ENCODE measurements at places on chromosomes 2 and 18. TPM values are rescaled to one million over a fixed set of nuclear protein-coding genes. Genes with fewer than 3 reads are reported as not detected.
A peak's percentile ranks its signal among the peaks of the same experiment; 100 is the strongest.

The ELOA2 gene
- total RNA-seq, result not detected

GRCh38 chr18:6060149-6060548 lies 164.8 kb upstream of the TMEM200C start:
- DNase-seq, result no peak

- DNase-seq, result no peak
Observed at GRCh38 chr2:8376603-8377410, 305.0 kb upstream of the ID2 start.

GRCh38 chr2:213934560-213934959 lies 476.3 kb upstream of the VWC2L start:
- DNase-seq, result peak; percentile 12

GRCh38 chr2:96111823-96112500 lies 4.4 kb downstream of the ADRA2B start:
- no peak for DNase-seq

The TUBB8B gene
- 0.14 TPM for total RNA-seq

DNA sequence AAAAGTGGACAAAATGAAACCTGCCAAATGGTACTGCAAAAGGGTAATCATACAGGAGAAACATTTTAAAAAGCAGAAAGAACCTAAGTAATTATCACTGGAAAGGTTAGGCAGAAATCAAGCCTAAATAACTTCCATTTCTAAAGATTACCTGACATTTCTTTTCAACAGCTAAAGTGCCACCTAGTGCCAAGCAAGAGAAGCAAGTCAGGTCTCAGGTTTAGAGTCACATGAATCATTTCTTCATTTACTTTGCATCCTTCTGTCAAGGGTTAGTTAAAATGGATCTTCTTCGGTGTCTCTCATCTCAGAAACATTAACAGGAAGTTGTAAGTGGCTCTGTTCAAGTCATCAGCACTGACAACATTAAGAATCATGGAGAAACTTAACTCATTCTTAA lies 90.3 kb downstream of the AKAIN1 start:
- DNase-seq, result no peak

DNA sequence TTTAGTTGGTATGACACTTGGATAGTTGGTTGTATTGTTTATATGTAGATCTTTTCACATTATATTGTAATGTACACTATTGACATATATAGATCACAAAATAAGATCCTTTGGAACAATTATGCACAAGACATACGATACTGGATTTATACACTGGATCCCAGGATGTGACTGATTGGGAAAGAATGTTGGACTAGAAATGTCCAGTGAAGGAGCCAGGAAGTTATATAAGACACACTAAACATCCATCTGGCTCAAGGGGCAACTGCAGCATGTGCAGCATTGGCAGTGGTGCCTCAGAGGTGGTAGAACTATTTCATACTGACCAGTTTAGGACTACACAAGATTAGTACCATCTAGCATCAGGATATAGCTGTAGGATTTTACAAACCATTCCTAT lies 104.9 kb downstream of the TRABD2A start:
- no peak for DNase-seq

DNA sequence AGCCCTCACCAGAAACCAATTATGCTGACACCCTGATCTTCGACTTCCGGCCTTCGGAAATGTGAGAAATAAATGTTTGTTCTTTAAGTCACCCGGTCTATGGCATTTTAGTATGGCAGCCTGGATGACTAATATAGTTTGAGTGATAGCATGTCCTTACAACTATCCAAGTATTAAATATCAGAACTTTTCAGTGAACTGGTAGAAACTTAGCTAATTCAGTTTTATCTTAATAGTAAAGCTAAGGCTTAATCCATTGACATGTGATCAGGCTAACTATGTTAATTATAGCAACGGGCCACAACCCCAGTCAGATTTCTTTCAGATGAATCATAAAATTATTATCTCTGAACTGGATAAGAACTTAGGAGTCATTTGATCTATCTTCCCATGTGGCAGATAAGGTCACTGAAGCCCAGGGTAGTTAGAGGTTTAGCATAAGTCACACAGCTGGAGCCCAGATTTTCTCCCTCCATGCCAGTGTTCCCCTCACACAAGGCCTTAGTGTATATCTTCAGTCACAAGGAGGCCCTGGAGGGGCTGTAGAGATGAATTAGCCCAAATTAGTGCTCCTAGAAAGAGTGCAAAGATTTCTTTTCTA lies 40.7 kb upstream of the UPP2 start:
- DNase-seq, result no peak

DNA sequence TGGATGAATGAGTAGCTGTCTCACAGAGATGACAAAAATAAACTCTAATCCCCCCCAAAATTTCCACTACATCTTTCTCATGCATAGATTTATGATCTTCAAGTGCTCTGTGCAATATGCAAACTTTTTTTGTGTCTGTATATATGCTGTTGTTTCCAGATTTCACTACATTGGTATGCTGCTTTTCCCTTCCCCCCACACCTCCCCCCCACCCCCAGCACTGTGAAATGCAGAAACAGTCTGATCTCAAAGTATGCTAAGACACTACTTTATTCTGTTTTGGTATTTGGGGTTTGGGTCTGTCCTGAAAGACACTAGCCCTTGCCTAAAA lies 524 bp upstream of the KLHL14 start:
- no peak for DNase-seq

- no peak for DNase-seq
Observed at GRCh38 chr2:191003405-191004309, 10.3 kb downstream of the STAT1 start.

The TLX2 gene
- not detected for total RNA-seq

DNA sequence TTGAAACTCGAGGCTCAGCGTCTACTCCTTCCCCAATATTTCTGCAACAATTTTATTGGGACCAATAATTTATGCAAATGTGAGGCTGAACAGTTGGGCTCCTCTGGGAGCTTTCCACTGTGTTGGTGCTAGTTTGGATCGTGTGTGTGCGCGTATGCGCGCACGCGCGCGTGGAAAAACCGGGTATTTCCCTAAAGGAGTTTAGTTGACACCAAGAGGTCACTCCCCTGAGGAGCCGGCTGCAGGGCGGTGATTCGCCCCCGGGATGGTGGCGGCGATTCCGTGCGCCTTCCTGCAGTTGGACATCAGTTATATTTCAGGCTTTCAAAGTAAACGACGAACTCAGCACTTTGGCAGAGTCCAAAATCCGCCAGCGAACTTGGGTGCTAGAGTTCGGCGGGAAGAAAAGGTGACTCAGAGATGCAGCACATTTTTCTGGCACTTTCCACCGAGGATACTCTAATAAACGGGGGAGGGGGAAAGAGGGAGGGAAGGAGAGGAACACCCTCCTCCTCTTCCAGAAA lies 186.5 kb upstream of the FANCL start:
- DNase-seq, result peak; percentile 42

- no peak for DNase-seq
Observed at GRCh38 chr2:18980104-18980785, 378.2 kb downstream of the OSR1 start.

The LHCGR gene
- not detected for total RNA-seq

The FAM98A gene
- total RNA-seq, result 74.4 TPM

DNA sequence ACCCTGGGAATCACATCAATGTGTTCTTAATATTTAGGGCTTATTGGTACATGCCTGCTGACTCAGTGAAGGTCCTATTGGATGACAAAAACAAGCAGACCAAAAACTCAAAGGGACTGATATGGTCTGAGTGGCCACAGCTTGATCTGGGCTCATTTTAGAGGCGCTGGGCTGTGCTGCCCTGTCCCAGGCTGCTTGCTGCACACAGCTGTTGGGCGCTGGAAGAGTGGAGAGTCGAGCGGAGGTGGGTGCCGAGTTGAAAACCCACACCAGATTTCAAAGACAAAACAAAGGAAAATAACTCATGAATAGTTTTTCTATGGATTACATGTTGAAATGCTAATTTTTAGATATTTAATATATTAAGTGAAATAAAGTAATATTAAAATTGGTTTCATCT lies 68.5 kb downstream of the LONRF2 start:
- no peak for DNase-seq

The TCF23 gene
- not detected for total RNA-seq

The CHRND gene
- total RNA-seq, result not detected

GRCh38 chr2:25304826-25305596 lies 36.7 kb downstream of the DNMT3A start:
- no peak for DNase-seq

DNA sequence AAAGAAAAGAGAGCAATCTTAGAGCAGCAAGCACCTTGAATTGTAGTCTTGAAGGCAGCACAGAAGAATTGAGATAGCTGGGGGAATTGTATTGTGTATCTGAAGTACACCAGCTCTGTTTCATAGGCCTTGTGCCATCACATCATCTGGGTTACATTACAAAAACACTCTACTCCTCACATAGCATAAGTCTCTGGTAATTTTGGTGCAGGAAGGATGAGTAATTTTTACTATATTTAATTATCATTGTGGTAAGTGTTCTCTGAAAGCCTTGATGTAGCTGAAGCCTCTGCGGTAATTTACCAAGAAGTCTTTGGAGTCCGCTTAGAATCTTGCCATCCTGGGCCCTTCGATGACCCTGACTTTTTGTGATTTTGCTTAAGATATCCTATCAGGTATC lies 291.1 kb downstream of the ARHGAP15 start:
- DNase-seq, result no peak

DNA sequence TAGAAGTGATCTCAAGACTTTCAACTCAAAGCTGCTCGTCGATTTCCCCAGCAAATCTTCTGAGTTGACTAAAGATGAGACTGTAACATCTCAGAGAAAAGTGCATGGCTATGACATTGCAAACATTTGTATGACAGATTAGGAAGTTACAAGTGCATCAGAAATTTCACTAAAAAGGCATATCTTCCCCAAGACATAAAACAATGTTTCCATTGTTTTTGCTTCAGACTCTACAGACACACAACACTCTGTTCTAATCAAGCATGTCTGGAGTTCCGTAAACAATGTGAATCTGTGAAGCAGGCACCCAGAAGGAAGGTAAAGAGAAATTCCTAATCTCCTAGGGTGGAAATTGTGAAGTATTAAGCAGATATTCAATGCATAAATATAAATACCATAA lies 144.6 kb upstream of the LYPD1 start:
- DNase-seq, result no peak

DNA sequence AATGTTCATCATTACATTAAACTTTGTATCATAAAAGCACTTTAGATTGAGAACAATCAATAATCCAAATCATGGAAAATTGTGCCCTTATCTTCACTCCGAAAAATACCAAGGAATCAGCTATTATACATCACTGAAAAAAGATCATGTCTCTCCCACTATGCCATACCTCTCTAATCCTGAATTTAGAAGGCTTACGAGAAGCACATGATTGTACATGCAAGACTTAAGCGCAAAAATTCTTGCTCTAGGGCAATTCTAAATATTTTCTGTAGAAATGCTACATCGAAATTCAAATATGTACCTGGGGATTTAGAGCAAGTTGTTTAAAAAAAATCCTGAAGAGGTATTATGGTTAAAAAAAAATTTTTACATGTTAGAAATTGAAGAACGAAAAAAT lies 1.3 kb downstream of the CYTIP start:
- no peak for DNase-seq

DNA sequence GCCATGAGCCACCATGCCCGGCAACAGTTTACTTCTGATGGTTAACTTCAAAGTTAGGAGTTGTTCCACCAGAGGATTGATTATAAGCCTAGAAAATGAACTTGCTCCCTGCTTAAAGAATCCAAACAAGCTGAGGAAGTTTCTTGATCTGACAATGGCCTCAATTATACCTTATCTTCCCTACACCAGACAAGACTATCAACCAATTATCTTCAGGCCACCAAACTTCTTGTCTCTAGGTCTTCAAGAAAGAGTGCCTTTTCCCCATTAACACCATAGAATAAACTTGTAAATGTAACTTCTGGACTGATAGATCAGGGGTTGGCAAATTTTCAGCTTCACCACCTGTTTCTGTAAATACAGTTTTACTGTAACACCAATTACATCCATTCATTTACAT lies 15.0 kb downstream of the ZC3H8 start:
- no peak for DNase-seq

- peak; percentile 3 for DNase-seq
Observed at GRCh38 chr2:212595036-212595654, 56.5 kb upstream of the ERBB4 start.

The RRM2 gene
- 19.9 TPM for total RNA-seq

The DSC3 gene
- 0.14 TPM for total RNA-seq

- DNase-seq, result no peak
Observed at GRCh38 chr2:170106102-170106840, 71.7 kb upstream of the MYO3B start.

DNA sequence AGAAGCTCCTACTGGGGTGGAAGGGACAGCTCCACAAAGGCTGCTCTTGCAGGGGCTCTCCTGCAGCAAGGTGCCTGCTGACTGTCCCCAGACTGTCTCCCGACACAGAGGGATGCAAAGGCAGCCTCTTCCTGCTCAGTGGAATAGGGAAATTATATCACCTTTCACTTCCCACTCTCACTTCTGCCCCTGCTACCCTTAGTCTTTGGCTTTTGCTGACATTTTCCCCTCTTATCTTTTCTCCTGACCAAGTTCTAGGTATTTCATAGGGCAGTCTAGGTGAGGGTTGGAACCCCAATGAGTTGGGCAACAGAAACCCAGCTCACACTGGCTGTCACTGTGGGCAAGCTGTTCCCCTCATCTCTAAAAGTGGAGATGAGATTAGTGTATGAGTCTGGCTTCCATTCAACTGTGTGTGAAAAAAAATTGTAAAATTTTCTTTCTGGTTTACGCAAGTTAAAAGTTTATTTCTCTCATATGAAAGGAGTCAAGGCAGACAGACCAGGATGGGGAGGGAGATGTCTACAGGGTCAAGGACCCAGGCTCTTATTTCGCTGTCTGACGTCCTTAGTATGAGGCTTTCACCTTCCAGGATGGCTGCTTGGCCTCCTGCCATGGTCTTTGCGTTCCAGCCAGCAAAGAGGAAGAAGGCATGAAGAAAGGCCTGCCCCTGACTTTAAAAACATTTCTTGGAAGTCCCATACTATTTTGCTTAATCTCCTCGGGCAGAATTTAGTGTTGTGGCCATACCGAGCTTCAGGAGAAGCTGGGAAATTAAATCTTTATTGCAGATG lies 7.5 kb upstream of the MOCOS start:
- peak; percentile 61 for DNase-seq

DNA sequence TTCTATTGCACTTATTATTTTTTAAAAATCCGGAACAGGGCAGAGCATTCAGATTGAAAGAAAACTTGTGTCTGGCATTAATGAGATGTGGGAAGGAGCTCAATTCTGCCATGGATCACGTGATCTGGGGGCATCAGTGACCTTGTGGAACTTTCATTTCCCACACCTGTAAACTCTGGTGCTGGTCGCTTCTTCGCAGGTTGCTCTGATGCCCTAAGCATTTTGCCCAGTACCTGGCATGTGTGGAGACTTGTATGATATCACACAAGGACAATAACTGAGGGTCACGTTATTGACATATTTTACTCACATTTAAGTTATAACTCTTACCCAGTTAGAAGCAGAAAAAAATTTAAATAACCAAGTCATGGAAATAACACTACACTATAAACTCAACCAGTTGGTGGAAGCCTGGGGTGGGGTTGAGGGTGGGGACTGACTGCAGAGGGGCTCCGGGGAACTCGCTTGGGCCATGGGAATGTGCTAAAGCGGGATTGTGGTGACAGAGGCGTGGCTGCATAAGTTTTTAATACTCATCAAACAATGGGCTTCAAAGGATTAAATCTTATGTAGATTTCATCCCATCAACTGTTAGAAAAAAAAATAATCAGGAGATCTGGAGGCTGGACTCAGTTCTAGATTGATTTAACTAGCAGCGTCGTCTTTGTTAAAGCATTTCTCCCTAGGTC lies 36.5 kb downstream of the ST3GAL5 start:
- no peak for DNase-seq

GRCh38 chr2:74414881-74415761 lies 6.3 kb downstream of the C2orf81 start:
- DNase-seq, result peak; percentile 33

The SANBR gene
- total RNA-seq, result 27.4 TPM

Measured in dermis blood vessel endothelial cell (primary cell).